ENCODE measurements at places on chromosomes 12 and 14. TPM values are rescaled to one million over a fixed set of nuclear protein-coding genes. Genes with fewer than 3 reads are reported as not detected.

Gene PPTC7
- total RNA-seq = 76.4 TPM

Gene ATN1
- total RNA-seq = 73.9 TPM

Gene CEP170B
- total RNA-seq = 11.1 TPM

Gene PZP
- not detected for total RNA-seq

Gene POTEM
- not detected for total RNA-seq

Gene RBP5
- not detected for total RNA-seq

Gene PRKAB1
- 37.3 TPM for total RNA-seq

Gene SLC8B1
- total RNA-seq = 12.4 TPM

DNA sequence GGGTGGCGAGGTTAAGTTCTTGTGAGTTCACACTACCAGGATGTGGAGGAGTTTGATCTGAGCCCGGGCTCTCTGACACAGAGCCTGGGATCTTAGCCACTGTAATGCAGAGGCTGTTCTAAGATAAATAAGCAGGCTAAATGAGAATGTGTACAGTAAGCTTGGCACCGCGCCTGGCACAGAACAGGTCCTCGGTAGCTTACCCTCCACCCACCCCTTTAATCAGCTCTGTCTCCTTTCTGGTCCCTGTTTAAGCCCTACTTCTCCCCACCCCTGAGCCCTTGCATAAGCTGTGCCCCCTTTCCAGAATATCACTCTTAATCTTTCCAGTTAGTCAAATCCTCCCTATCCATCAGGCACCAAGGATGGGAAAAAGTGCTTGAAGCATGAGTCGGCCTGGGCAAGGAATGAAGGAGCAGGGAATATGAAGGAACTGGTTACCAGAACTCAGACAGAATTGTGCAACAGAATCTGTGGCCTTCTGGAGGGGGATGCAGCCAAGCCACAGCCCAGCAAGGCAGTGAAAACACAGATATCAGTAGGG, 32.8 kb upstream of the CMKLR1 start:
- no peak for DNase-seq

GRCh38 chr12:113700943-113701342, 229.3 kb upstream of the LHX5 start:
- DNase-seq = no peak

GRCh38 chr12:51601241-51601640, 10.2 kb downstream of the SCN8A start:
- DNase-seq = no peak

DNA sequence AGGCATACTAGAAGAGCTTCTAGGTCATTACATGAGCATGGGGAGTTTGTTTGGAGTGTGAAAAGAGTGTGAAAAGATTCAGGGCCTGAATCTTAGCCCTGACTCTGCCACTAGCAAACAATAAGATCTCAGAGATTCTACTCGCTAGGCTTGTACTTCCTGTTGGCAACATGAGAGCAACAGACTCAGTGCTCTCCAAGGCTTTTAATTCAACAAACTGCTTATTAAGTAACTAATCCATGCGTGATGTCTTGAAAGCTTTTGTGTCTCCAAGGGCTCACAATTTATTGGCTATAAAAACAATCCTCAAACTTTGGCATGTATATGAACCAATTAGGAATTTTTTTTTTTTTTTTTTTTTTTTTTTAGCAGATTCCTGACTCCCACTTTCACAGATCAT, 105.1 kb downstream of the STXBP6 start:
- no peak for DNase-seq

DNA sequence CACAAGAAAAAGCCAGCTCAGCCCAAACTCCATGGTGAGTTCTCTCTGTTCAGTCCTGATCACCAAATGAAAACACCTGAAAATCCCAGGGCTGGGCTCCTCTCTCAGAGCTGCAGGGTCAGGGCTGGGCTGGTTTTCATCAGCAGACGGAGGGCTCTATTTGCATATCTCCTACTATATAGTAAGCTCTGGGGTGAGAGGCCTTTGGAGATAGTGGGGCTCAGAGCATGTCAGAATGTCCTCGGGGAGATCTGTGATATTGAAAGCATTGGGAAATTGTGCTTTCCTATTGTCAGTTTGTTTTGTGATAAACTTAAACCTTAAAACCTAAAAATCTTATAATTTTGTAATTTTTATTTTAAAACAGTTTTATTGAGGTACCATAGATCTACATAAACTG, 742.6 kb downstream of the TMEM121 start:
- DNase-seq = no peak

DNA sequence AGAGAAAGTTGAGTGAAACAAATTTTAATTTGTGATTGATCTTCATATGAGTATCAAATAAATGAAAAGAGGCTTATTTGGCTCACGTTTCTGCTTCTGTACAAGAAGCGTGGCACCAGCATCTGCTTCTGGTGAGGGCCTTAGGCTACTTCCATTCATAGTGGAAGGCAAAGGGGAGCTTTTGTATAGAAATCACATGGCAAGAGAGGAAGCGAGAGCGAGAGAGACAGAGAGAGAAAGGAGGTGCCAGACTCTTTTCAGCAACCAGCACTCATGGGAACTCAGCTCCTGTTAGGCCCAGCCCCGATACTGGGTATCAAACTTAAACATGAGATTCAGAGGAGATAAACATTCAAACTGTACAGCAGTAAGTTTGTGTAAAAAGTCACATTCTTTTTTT, 121.4 kb downstream of the SYNE2 start:
- no peak for DNase-seq

DNA sequence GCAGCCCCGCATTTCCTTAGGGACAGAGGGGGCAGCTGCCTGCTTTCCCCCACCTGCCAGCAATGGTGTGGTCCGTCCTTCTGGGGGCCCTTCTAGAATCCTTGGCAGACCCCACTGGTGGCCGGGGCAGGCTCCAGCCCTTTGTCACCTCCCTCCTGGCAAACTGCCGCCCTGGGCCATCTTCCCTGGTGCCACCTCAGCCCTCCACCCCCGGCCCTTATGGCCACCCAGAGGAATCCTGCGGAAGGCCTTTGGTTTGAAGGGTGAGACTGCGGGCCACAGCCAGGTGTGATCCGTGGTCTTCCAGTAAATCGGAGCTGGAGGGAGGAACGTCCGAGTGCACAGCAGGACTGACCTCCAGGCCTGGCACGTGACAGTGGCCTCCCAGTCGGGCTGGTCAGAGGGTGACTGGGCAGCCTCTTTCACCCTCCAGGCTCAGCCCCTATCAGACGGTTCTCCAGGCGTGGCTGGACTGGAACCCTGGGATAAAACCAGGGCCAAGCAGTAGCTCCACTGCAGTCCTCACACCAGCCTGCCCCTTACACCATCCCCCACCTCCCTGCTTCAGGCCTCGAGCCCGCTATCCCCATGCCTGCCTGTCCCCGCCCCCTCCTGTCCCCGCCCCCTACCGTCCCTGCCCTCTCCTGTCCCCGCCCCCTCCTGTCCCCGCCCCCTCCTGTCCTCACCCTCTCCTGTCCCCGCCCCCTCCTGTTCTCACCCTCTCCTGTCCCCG, 12.4 kb downstream of the FBRSL1 start:
- no peak for DNase-seq

- DNase-seq = no peak
These were observed 138.2 kb downstream of the SRGAP1 start for GRCh38 chr12:63982604-63983295.

GRCh38 chr14:72633551-72633950, 260.4 kb downstream of the DPF3 start:
- DNase-seq = no peak

GRCh38 chr14:68598089-68598488, 194.8 kb downstream of the ZFP36L1 start:
- no peak for DNase-seq

DNA sequence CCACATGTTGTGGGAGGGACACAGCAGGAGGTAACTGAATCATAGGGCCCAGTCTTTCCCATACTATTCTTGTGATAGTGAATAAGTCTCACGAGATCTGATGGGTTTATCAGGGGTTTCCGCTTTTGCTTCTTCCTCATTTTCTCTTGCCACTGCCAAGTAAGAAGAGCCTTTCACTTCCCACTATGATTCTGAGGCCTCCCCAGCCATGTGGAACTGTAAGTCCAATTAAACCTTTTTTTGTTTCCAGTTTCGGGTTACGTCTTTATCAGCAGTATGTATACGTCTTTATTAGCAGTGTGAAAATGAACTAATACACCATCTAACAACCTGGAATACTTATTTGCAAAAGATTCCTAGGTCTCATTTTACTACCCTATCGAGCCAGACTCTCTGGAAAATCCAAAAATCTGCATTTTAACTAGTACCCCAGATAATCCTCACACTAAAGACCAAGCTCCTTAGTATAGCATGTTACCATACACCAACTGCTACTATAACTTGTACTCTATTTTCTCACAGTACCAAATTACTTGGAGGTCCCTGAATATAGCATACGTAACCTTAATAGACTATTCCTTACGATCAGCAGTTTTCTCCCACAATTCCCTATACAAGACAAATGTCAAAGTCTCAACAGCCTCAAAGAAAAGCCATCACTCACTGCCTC, 11.5 kb downstream of the GTF2A1 start:
- no peak for DNase-seq

GRCh38 chr14:22151121-22151520, 437.9 kb downstream of the DAD1 start:
- DNase-seq = no peak

GRCh38 chr14:45198551-45198950, 54.5 kb downstream of the MIS18BP1 start:
- DNase-seq = no peak

DNA sequence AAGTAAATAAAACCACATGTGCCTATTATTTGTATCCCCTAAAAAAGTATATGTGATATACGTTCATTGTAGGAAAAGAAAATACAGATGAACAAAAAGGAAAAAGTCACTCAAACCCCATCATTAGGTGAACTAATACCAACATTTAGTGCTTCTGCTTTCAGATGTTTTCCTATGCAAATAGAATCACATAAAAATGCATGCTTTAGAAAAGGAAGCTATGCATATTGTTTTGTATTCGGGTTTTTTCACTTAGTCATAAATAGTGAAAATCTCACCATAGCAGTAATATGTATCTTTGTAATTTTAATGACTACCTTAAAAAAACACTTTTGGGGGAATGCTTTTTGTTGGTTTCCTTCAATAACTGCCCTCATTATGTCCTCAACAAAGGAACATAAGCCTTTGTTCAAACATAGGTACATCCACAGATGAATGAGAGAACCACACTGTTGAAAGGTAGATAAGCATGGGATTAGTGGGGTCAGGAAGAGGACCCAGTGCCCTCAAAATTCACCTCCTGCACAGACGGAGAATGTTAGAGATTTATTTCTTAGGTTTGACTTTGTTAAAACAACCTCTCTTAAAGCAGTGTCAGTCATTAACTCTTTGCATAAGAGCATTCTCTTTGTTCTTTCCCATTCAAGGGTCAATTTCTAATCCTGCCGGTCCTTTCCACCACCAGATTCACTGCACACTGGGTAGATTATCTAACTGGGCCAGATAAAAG, 6.5 kb downstream of the AMDHD1 start:
- DNase-seq = no peak

DNA sequence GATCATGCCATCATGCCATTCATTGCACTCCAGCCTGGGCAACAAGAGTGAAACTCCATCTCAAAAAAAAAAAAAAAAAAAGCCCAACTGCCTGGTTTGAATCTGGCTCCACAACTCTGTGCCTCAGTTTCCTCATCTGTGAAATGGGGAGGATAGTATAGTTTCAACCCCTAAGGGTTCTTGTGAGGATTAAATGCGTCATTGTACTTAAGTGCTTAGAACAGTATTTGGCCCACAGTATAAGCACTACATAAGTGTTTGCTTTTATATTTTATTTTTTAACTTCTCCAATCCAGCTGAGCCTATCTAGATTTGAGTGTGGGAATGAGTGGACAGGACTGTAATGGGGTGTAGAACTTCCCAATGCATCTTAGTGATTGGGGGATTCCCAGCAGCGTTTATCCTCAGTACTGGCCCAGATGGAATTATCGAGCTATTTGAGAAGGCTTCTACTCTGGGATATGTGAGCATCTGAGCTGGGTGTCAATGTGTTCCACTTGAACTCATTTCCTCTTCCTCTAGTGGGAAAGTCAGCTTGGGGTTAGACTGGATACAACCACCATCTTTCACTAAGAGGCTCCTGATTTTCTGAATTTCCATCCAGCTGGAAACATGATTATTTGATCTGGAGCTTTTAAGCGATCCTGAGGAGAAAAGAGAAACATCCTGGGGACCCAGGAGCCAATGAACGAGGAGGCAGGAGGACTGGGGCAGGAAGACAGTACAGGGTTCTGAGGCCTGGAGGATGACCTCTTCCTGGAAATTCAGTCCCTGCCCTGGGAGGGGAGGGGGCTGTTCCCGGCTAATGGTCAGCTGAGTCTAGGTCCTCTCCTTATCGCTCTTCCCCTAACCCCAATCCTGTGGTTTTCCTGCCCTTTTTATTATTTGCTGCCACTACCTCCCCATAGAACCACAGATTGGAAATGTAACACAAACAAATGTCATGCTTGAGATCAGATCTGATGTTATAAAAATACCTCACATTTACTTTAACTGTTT, 9.3 kb upstream of the ESPL1 start:
- no peak for DNase-seq

- no peak for DNase-seq
These were observed 319.8 kb downstream of the CEP128 start for GRCh38 chr14:80621701-80622100.

GRCh38 chr12:41606468-41607445, 418.6 kb downstream of the PDZRN4 start:
- DNase-seq = no peak

DNA sequence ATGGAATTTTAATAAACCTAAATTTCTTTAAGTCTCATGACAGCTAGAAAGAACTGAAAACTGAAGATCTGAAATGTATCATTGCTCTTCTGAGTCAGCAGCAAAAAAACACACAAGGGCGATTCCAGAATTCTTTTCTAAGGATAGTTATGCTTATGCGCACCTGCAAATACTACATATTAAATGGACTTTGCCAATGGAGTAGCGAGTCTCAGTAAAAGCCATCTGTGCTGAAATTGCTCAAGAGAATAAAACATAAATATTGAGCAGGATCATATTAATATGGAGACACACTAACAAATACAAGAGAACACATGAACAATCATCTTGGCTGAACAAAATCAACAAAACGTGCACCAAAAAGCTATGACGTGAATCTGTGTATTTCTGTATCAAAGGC, 73.7 kb downstream of the CPNE8 start:
- DNase-seq = no peak

DNA sequence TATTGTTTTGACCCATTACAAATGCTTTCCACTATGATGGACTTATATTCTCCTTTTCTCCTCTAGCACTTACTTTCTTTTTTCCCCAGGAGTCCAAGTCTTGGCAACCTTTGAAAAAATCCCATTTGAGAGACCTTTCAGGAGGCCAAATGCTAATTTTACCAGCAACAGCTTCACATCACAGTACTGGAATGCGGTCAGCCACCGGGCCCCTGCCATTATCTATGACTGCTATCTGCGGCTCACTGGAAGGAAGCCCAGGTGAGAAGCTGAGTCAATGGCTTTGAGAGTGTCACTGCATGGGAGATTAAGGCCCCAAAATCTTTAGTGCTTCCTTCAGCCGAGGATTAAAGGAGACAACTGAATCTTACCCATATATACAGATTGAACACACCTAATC, 64.2 kb downstream of the ERGIC2 start:
- no peak for DNase-seq

DNA sequence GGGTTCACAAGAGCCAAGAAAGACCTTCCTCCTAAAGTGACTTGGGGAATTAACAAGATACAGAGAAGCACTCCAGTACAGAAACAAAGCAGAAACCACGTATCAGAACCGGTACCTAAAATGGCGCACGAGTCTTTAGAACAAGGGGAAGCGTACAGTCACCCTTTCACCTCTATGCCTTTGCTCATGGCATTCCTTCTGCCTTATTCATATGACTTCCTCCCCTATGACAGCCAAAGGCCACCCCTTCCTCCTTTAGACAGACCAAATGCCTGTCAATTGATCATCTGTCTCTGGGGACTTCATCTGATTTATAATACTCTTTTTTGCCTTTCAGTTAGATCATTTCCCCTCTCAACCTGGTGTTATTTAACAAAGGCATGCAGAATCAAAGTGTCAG, 89.5 kb upstream of the OSBPL8 start:
- no peak for DNase-seq

All from activated T-cell treated with anti-CD3 and anti-CD28 coated beads, Interleukin-2, amount 50 U/mL, for 4 hours (primary cell).